ENCODE measurements at places on chromosomes 3 and 15.

GRCh38 chr15:63250312-63250965 is 27.0 kb upstream of the APH1B start:
- DNase-seq = no peak

- no peak for DNase-seq
Observed at GRCh38 chr15:80504931-80505330, 100.7 kb downstream of the ARNT2 start.

- no peak for DNase-seq
Observed at GRCh38 chr3:174191380-174191779, 667.8 kb upstream of the NAALADL2 start.

- no peak for DNase-seq
Observed at GRCh38 chr15:52668133-52668532, 11.1 kb downstream of the ATOSA start.

DNA sequence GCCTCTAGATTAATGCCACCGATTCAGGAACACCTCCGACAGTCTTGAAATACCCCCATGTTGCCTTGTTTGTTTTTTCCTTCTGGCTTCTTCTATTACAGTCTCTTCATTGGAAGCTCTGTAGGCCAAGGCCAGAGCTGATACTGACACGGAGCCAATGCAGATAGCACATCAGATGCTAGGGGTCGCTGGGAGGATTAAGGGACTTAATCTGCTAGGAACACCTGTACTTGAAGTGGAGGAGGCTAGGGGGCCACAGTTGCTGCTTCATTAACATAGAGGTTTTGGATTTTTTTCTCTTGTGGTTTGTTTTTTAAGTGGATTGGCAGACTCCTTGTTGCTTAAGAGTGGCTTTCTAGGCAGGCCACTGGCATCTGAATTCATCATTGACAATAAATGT is 49.6 kb downstream of the PARP14 start:
- DNase-seq = no peak

DNA sequence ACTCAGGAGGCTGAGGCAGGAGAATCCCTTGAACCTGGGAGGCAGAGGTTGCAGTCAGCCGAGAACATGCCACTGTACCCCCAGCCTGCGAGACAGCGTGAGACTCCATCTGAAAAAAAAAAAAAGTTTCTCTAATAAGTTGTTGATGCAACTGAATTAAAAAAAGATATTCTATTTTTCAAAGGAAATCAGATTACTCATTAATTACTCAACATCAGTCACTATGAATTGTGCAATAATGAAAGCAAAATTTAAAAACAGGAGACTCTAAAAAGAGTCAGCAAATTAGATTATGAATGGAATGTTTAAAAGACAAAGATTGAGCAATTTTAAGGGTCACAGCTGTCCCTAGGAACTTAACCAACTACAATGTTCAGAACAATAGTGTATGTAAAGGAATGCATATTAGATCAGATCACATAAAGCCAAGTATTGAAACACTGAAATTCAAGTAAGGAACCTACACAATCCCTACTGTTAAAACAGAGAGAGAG is 60.2 kb upstream of the SLC4A7 start:
- no peak for DNase-seq

- DNase-seq = no peak
Observed at GRCh38 chr3:100927775-100928174, 65.4 kb downstream of the ABI3BP start.

- DNase-seq = no peak
Observed at GRCh38 chr3:126266850-126267168, 86.4 kb upstream of the ALDH1L1 start.

DNA sequence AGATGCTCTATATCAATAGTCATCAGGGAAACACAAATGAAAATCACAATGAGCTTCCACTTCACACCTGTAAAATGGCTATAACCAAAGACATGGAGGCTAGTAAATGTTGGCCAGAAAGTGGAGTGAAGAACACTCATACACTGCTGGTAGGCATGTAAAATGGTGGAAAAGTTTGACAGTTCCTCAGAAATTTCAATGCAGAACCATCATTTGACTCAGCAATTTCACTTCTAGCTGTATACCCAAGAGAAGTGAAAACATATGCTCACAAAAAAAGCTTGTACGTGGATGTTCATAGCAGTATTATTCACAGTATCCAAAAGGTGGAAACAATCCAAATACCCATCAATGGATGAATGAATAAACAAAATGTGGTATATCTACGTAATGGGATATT is 19.2 kb upstream of the TOP2B start:
- no peak for DNase-seq

DNA sequence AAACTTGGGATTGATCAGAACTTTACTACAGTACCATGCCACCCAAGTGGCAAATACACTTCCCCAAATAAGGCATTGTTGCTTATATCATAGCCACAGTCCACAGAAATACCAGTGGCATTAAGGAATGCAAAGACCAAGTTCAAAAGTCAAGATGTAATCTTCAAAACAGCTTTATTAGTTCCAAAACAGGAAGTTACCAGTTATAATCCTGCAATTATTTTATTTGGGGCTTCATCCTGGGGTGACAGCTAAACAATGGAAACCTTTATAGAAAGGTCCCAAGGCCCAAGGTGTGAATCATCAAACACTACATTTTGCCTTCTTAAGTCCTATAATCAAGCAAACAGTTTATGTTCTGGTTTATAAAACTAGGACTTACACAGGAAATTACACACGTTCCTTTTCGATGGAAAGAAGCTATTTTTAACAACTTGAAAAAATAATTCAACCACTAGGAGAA is 30.3 kb upstream of the RNF7 start:
- no peak for DNase-seq

DNA sequence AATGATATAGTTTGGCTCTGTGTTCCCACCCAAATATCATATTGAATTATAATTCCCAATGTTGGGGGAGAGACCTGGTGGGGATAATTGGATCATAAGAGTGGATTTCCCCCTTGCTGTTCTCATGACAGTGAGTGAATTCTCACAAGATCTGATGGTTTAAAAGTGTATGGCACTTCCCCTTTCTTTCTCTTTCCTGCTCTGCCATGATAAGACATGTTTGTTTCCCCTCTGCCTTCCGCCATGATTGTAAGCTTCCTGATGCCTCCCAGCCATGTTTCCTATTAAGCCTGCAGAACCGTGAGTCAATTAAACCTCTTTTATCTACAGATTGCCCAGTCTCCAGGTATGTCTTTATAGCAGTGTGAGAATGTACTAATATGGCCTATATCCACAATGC is 126.7 kb upstream of the GMNC start:
- no peak for DNase-seq

GRCh38 chr3:50674349-50675178 is at the start of gene DOCK3:
Gene DOCK3, plus strand, starts transcription at chr3:50674927. Its CDS starts 337 bp downstream, at chr3:50675264.
- DNase-seq = peak; percentile 23

GRCh38 chr3:150925751-150926201 is 20.5 kb upstream of the MINDY4B start:
- peak; percentile 34 for DNase-seq

GRCh38 chr3:69684309-69684961 is 54.8 kb upstream of the MITF start:
- no peak for DNase-seq

- DNase-seq = no peak
Observed at GRCh38 chr15:74376825-74377581, 9.6 kb upstream of the CYP11A1 start.

GRCh38 chr3:178260887-178261565 is 275.2 kb upstream of the KCNMB2 start:
- DNase-seq = no peak

DNA sequence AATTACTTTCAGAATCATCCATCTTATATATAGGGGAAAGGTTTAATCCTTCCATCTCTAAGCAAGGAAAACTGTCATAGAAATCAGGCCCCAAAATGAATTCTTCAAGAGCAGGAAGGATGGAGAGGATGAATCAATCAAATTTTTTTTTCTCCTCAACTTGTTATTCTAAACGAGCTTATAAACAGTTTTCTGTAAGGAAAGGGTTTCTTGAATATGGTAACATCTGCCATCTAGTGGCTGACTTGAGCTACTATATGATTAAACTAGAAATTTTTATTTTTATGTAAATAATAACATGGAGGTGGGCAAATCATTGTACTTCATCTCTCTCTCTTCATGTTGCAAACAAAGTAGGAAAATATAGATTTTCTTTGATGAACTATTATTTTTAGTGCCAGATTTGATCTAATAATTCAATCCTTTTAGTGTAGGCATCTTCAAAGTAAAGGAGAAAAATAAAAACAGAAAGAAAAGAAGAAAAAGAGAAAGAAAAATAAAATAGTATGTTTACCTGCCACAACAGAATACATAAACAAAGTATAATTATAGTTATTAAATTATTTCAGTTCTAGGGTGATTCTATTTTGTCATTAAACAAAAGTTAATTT is 146.6 kb downstream of the SERPINI1 start:
- DNase-seq = no peak

- no peak for DNase-seq
Observed at GRCh38 chr3:59240666-59241255, 190.9 kb upstream of the CFAP20DC start.

- DNase-seq = no peak
Observed at GRCh38 chr3:175940881-175941280, 1081.7 kb downstream of the NAALADL2 start.
